Activated B cell treated with CpG ODN at 0.5 μM for 24 hours (primary cell): ENCODE measurements at places on chromosomes 3 and 15. TPM values are rescaled to one million over a fixed set of nuclear protein-coding genes. Genes with fewer than 3 reads are reported as not detected.

DAZL gene
- total RNA-seq = not detected in 2 replicates

CLDND1 gene
- 133 and 140 TPM in 2 replicates for total RNA-seq

GRCh38 chr3:42731476-42732195, 29.0 kb upstream of the HHATL start:
- no peak overlapping the region for H3K27ac ChIP-seq
- H3K4me3 ChIP-seq = no peak overlapping the region
- H3K4me1 ChIP-seq = no peaks in the 10 kb centered on the region

GRCh38 chr3:60336061-60336460, 915.2 kb downstream of the FHIT start:
- H3K27me3 ChIP-seq = no peaks in the 10 kb centered on the region
- DNase-seq = no peak
- H3K4me3 ChIP-seq = no peak overlapping the region
- H3K4me1 ChIP-seq = peaks cover 4% of the 10 kb centered on the region
- H3K27ac ChIP-seq = no peak overlapping the region
- no peaks in the 10 kb centered on the region for H3K36me3 ChIP-seq

DNA sequence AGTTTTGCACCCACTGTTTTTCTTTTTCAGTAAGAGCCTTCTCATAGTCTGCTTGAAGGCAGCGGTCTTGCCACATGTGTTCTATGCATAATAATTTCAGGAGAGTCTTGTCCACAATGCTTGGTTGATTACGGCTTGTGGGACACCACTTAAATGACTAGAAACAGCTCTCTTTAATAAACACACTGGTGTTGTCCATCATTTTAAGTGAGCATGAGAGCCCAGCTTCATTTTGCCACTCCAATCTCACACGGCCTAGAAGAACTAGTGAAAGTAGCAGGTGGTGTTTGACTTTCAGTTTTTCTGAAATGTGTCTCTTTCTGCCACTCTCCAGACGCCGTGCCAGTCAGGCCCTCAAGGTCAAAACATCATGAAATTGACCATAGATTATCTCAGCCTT, 292.1 kb downstream of the LPP start:
- H3K36me3 ChIP-seq = peaks cover 16% of the 10 kb centered on the region
- H3K27me3 ChIP-seq = no peaks in the 10 kb centered on the region
- H3K4me1 ChIP-seq = peaks cover 76% of the 10 kb centered on the region
